ENCODE measurements at places on chromosomes 1 and 21.
A peak's percentile ranks its signal among the peaks of the same experiment; 100 is the strongest.

DNA sequence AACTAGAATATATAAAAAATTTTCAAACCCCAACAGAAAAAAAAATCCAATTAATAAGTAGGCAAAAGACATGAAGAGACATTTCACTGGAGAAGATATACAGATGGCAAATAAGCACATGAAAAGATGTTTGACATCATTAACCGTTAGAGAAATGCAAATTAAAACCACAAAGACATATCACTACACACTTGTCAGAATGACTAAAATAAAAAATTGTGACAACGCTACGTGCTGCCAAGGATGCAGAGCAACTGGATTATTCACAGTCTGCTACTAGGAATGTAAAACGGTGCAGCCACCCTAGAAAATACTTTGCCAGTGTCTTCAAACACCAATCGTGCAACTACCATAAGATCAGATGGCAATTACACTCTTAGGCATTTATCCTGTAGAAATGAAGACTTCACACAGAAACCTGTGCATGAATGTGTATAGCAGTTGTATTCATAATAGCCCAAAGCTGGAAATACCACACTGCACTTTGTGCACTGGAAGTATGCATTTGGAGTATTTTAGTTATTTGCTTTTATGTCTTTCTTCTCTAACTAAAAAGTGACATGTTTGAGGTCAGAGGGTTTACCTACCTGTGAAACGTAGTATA is 75.3 kb upstream of the PALMD start:
- H3K27me3 ChIP-seq, result no peaks in the 10 kb centered on the region
- DNase-seq, result no peak
- no peaks in the 10 kb centered on the region for H3K4me1 ChIP-seq
- H3K4me3 ChIP-seq, result no peak overlapping the region
- no peak overlapping the region for H3K27ac ChIP-seq
- H3K36me3 ChIP-seq, result no peaks in the 10 kb centered on the region

GRCh38 chr1:84164161-84164560 is 20.1 kb downstream of the PRKACB start:
- no peak overlapping the region for H3K4me3 ChIP-seq
- no peaks in the 10 kb centered on the region for H3K36me3 ChIP-seq
- no peaks in the 10 kb centered on the region for H3K4me1 ChIP-seq
- no peaks in the 10 kb centered on the region for H3K27me3 ChIP-seq
- no peak for DNase-seq

DNA sequence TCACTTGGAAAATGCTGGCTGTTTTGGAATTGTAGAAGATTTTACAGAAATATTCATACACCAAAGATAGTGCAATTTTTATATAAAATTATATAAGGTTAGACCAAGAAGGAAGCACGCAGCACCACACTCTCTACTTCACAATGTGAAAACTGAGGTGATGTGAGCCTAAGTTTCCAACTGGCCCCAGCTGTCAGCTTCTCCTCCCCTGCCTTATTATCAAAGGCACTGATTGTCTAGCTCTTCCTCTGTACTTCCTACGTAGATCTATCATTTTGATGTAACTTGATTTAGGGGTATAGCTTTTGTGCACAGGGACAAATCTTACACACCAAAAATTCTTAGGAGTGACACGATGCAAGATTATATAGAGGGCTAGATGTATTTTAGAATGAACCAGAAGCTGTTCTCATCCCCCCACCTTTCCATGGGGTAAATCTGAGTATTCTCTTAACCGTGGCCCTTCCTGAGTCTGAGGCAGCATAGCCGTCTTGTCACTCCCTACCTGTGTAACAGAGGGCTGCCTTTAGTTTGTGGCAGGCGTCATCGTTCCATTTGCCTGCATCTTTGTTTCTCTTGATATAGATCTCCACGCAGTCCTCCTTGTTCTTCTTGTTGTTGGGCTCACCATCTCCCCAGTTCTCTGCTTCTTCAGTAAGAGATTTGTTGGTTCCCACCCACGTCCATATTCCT is 3.4 kb downstream of the SELL start:
- H3K4me1 ChIP-seq, result peaks cover 12% of the 10 kb centered on the region
- H3K4me3 ChIP-seq, result no peak overlapping the region
- DNase-seq, result no peak
- no peak overlapping the region for H3K27ac ChIP-seq
- H3K27me3 ChIP-seq, result no peaks in the 10 kb centered on the region

GRCh38 chr1:86190873-86191272 is 34.3 kb upstream of the COL24A1 start:
- no peaks in the 10 kb centered on the region for H3K36me3 ChIP-seq
- no peaks in the 10 kb centered on the region for H3K27me3 ChIP-seq
- H3K4me1 ChIP-seq, result no peaks in the 10 kb centered on the region
- no peak overlapping the region for H3K4me3 ChIP-seq
- DNase-seq, result no peak

GRCh38 chr1:26163684-26164035 is 4.8 kb downstream of the FAM110D start:
- DNase-seq, result no peak
- peaks cover 22% of the 10 kb centered on the region for H3K27me3 ChIP-seq
- H3K4me1 ChIP-seq, result peaks cover 32% of the 10 kb centered on the region
- H3K36me3 ChIP-seq, result no peaks in the 10 kb centered on the region
- H3K4me3 ChIP-seq, result peak overlapping the region; percentile 37

DNA sequence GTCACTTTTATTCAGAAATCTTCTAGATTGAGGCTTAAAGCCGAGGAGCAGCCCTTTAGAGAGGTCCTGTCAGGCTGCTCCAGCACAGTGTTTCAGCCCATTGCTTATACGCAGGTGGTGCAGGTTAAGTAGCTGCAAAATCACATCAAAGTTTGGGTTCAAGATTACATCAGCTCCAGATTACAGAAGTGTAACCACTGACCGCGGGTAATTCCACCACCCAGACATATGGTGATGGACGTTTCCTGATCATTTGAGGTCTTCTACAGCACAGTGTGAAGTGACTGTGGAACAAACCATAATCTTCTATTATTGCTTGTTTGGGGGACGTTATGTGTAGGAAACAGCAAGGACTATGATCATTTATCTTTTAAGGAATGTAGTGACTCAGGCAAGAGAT is 11.8 kb downstream of the C1orf115 start:
- no peaks in the 10 kb centered on the region for H3K27me3 ChIP-seq
- H3K4me1 ChIP-seq, result no peaks in the 10 kb centered on the region
- no peaks in the 10 kb centered on the region for H3K36me3 ChIP-seq
- no peak for DNase-seq

GRCh38 chr1:183363972-183364371 is 54.2 kb downstream of the NMNAT2 start:
- H3K27me3 ChIP-seq, result no peaks in the 10 kb centered on the region
- no peaks in the 10 kb centered on the region for H3K36me3 ChIP-seq
- H3K27ac ChIP-seq, result no peak overlapping the region

Measured in tibial nerve (tissue), 4 donors.